ENCODE measurements at places on chromosomes 6 and 20.

DNA sequence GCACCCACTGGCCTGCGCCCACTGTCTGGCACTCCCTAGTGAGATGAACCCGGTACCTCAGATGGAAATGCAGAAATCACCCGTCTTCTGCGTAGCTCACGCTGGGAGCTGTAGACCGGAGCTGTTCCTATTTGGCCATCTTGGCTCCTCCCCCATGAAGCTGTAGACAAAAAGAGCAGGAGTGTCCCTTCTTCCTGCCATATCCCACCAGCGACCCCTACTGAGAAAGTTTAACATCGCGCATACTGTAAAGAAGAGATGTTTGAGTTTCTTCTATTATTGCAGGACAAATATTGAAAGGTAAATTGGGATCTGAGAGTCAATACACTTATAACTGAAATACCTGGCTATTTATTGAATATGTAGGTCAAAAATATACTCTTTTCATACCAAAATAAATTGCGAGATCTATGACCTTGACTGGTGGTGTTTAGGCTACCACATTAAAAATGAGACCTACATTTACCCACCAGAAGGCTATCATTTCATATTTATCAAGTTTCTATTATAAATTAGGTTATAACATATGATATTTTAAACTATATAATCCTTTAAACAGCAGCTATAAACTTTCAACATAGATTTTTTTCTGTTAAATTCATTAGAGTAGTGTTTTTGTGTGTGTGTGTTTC, 586.3 kb downstream of the HTR1B start:
- peak; percentile 68 for DNase-seq

DNA sequence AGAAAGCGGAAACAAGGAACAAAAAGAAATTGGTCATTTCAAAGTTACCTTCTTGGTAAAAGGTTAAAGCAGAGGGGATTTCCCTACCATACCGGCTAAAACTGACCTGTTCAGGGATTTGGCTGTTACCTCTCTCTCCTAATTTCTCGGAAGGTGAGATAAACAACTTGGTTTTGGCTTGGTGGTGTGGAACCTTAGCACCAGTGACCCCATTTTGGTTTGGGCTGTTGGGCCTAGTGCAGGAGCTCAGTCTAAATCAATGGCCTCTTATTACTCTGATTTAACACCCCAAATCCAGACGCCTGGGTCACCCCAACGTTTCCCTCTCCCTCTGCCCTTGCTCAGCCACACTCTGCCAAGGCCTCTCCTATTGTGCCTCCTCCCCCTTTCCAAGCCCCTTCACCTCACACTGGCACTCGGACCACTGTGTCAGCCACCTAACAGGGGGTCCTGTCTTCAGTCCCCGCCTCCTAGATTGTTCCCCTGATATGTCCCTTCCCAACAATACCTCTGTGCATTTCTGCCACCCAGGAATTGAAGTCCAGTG, 8.3 kb downstream of the NCR2 start:
- DNase-seq, result no peak

- DNase-seq, result no peak
Observed at GRCh38 chr6:147167576-147168461, 36.4 kb upstream of the STXBP5 start.

DNA sequence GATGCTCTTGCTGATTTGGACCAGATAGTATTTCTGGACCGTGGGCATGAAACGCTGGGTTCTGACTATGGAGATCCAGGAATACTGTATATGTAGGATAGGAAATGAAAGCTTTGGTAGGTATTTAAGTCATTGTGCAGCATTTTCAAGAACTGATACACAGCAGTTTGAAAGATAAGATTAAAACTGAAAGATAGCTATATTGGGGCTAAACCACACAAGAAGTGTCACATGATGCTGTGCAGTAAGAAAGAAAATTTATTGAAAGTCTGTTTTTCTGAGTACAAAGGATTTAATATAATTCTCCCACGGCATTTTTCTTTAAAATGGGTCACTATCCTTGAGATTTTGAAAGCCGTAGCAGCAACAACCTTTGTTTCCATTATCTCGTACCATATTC, 305 bp downstream of the IL17A start:
- no peak for DNase-seq

- no peak for DNase-seq
Observed at GRCh38 chr20:6029538-6029937, 24.3 kb downstream of the LRRN4 start.

DNA sequence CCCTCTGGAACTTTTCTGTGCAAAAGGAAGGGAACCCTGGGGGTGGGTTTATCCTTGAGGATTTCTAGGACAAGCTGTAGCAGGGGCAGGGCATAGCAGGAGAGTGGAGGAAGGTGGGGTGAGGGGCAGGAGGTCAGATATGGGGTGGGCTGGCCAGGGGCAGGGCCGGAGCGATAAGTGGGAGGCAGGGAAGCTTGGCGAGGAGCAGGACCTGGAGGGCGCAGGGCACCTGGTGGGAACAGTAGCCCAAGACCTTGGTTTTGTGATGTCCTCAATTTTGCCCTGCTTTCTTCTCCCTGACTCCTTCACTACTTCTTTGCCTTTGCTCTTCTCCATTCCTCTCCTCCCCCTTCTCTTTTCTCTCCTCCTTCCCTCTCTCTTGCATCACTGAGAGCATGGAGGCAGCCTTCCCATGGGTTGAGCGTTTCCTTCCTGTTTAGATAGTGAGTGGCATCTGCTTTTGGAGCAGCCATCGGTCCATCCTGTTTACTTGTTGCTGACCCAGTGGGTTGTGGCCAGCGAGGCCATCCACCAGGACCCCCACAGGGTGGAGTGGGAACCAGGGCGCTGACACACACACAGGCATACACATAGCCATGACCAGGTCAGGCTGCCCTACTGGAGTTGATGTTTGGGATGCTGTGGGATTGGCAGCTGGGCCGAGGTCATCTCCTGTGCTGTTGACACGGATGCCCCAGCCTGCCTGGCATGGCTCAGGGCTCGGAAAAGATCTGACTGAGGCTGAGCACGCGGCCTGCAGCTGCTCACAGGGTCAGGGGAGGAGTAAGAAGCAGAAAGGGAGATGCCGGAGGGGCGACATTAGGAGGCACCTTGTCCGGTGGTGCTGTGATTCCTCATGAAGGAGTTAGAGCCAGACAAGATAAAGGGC, 121.0 kb upstream of the RNF24 start:
- DNase-seq, result no peak

GRCh38 chr20:36394340-36394965, 88.3 kb downstream of the DLGAP4 start:
- peak; percentile 42 for DNase-seq

Data from BE2C (cell line).